Upper lobe of right lung (tissue), 1 donor: ENCODE measurements at places on chromosomes 11 and 22. TPM values are rescaled to one million over a fixed set of nuclear protein-coding genes. Genes with fewer than 3 reads are reported as not detected.
A peak's percentile ranks its signal among the peaks of the same experiment; 100 is the strongest.

GRCh38 chr11:111177037-111177871 is 68.3 kb upstream of the POU2AF2 start:
- DNase-seq: no peak

DNA sequence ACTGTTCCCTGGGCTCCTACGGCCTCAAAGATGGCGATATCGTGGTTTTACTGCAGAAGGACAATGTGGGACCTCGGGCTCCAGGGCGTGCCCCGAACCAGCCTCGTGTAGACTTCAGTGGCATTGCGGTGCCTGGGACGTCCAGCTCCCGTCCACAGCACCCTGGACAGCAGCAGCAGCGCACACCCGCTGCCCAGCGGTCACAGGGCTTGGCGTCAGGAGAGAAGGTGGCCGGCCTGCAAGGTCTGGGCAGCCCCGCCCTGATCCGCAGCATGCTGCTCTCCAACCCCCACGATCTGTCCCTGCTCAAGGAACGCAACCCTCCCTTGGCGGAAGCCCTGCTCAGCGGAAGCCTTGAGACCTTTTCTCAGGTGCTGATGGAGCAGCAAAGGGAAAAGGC is 555 bp downstream of the DDI1 start:
- DNase-seq: no peak

DNA sequence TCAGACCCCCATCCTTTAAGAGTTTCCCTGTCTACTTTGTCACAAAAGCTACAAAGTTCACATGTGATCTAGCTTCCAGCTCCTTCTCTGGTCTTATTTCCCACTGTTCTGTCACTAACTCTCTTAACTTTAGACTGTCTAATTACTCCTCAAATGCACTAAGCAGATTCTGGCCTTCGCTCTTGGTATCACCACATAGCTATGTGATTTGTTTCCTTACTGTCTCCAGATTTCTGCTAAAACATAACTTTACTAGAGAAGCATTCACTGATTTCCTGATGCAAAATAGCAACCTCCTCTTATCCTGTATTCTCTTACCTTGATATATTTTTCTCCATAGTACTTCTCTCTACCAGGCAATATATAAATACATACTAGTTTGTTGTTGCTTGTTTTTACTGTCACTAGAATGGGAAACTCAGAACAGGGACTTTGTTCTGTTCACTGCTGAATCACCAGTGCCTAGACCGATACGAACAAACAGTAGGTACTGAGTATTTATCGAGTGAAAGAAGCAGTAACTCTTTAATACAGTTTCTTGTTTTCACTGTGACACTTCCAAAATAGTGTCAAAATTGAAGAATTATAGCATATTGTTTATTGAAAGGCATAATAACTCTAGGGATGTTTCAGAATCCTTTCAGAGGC is 205.6 kb downstream of the DDX10 start:
- DNase-seq: no peak

GRCh38 chr11:4636962-4637661 is at the start of gene OR51D1:
OR51D1 (plus strand) TSS chr11:4637477; CDS start chr11:4639791, 2,314 bp downstream.
- DNase-seq: peak; percentile 79

GRCh38 chr11:107961480-107961879 is 33.2 kb downstream of the RAB39A start:
- DNase-seq: no peak

- DNase-seq: no peak
Observed at GRCh38 chr22:19713650-19714311, 522 bp upstream of the SEPTIN5 start.

DNA sequence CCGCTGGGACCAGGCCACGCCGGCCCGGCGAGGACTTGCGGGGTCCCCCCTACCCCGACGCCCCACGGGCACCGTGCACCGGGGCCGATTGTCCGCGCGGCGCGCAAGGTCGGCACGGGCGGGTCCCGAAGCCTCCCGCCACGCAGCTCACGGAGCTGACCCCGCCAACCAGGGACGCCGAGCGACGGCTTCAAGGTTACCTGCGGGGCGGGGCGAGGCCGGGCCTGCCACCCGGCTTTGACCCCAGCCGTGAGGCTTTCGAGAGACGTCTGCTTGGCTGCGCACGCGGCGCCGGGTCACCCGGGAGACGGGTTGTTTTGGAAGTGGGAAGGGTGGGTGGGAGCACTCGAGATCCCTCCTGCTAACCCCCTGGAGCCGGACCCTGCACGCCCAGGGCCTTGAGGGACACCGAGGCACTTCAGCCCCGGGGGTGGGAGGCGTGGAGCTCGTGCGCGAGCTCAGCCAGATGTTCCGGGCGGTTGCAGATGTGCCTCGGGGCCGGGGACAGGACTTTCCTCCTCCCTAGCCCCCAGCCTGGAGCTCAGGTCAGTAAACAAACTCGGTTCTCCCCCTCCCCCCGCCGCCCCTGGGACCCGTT is 3.2 kb upstream of the WNT11 start:
- DNase-seq: peak; percentile 74

DNA sequence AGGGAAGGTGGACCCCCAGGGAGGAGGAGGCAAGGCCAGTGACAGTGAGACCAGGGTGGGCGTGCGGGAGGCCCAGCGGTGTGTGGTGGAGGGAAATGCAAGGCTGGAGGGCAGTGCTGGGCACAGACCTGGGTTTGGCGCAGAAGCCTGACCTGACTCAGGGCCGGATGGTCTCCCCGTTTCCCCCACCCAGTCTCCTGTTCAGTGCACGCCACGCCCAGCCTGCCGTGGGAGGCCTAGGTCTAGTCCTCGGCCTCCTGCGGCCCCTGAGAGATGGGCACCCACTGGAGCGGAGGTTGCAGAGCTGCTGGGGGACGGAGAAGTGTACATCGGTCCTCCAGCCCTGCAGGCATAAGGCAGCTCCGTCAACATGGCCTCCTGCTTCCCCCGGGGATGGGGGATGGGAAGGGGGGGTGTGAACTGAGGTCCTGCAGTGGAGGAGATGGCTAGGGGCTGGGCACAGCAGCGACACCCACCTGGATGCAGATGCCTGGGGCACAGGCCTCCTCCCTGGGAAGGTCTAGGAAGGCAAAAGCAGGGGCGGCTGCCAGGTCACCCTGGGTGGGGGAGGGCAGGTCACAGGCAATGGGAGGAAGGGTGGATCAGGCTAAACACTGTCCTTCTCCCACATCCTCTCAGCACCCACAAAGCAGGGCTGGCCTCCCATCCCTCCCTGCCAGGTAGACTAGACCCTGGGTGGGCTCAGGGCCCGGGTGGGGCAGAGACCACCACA is 15.9 kb downstream of the IL17REL start:
- DNase-seq: peak; percentile 49

- DNase-seq: no peak
Observed at GRCh38 chr22:32528316-32528715, 53.7 kb downstream of the FBXO7 start.

DNA sequence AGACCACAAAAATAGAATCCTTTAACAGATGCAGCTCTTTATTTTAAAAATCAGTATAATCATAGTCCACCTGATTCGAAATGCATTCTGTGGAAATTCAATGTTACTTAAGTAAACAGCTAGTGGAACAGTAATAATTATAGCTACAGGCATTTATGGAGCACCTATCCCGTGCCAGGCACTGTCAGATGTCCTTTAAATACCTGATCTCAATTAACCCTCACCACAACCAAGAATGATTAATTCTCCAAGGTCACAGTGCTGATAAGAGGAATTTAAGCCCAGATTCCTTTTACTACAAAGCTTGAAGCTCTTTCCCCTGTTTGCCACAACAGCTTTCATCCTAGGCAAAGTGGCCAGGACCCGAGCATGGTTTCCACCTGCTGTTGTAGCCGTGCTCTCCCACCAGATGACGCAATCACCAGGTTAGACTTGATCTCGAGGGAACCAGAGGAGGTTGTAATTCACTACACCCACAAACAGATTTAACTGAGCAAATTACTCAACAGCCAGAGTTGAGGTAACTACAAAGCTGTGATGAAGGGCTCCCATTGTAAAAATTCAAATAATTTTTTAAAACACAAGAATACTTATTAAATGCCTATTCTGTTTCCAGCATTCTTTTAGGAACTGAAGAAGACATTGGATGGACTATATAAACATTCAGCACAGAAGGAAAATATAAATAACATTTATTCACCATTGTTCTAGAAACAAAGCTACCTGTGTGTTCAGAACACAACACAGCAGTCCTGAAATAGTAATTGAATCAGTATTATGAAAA is 10.3 kb downstream of the PRDM10 start:
- DNase-seq: no peak

DNA sequence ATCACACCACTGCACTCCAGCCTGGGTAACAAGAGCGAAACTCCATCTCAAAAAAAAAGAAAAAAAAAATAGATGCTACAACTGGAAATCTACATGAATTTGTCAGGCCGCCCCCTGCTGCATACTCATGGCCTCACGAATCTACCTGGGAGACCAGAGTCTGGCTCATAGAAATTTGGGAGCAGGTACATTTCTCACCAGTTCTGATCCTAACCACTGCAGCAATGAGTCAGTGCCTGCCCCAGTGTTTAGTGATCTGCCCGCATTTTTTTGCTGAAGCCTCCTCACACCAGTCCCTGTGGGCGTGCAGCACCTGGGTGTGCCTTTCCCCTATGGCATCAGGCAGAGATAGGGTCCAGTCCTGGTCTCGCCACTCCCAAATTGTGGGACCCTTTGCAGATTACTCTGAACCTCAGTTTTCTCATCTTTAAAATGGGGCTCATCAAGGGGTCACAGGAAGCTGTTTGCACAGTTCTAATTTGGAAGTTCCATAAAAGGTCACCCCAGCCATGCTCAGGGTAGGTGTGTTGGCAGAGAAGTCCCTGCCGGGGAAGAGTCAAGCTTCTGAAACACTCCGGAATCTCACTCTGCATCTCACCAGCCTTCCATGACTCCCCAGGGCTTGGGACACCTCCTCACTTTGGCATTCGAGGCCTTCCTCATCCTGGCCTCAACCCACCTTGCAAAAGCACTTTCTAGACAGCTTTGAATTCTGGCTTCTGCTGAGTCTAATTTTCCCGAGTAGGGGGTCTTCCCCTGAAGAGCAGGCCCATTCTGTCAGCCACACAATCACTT is 39.3 kb upstream of the LINC01488 start:
- no peak for DNase-seq

- DNase-seq: no peak
Observed at GRCh38 chr22:19271856-19272535, 19.5 kb downstream of the CLTCL1 start.

GRCh38 chr11:64058494-64058893 is 22.8 kb downstream of the FLRT1 start:
- no peak for DNase-seq

GRCh38 chr11:2655834-2656622 is 43.8 kb downstream of the KCNQ1OT1 start:
- peak; percentile 54 for DNase-seq

DNA sequence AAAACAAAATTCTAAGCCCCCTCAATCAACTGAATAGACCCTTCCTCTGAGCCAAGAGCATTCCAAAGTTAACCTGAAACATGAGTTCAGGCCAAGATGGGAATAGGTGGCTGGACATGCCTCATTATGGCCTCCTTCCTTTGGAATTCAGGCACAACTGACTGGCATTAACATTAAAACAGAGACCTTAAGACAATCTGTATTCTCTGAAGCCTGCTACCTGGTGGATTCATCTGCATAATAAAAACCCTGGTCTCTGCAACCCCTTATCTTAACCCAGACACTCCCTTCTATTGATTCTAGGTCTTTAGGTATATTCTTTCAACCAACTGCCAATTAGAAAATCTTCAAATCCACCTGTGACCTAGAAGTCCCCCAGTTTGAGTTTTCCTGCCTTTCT is 66.3 kb downstream of the JRKL start:
- DNase-seq: no peak

DNA sequence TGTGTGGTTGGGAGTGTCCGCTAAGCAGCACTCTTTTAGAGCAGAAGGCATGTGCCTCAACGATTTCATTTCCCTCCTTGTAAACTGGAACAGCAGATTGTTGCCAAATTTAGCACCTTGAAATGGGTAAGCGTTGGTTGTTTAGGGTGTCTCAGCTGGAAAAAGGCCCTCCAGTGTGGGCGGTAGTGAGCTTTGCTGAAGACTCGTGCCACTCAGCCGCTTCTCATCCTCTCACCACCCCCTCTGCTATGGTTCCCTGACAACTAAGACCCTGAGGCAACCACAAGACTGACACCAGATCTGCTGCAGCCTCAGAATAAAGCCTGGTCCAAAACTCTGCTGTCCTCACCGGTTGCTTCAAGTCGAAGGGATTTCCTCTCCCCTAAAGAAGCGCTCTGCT is 9.9 kb upstream of the FERMT3 start:
- no peak for DNase-seq

- no peak for DNase-seq
Observed at GRCh38 chr11:11252403-11252802, 100.6 kb downstream of the CSNK2A3 start.

- DNase-seq: no peak
Observed at GRCh38 chr11:95794086-95794485, 3.8 kb downstream of the CEP57 start.

GRCh38 chr11:130379276-130379675 is 49.1 kb downstream of the ADAMTS8 start:
- DNase-seq: no peak

DNA sequence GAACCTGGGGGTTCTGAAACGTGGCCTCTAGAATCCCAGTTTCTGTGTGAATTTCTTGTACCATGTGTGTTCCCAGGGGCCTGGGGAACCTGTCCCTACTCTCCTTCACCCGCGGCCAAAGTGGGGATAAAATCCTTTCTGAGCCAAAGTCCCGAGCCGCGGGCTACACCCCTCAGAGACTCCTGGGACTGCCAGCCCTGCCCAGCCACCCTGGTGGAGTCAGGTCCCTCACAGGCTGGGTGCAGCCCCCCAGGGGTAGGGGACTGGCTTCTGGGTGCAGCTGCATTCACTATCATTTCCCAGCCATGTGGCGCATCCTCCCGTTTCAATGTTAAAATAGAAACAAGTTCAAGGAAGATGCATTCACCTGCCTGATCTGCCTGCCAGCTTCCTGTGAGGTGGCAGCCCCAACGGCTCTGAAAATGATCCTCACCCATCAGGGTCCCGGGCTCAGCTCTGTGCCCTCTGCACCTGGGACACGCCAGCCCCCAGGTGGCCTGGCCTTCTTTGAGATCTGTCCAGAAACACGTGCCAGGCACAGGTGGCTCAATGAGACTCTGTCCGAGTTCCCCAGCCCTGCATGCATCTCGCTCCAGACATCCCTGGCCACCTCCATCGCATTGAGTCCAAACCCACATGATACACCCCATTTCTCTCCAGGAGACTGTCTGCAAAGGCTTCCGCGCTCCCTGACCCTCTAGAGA is 338.8 kb downstream of the CTTN start:
- DNase-seq: peak; percentile 54

Gene GTSE1
- total RNA-seq: 0.43 TPM

Gene BET1L
- total RNA-seq: 57.9 TPM

Gene SLC43A3
- 117 TPM for total RNA-seq

Gene TEX54
- total RNA-seq: not detected

Gene BRSK2
- 0.26 TPM for total RNA-seq

Gene TIGD3
- 0.43 TPM for total RNA-seq

Gene MYO18B
- 0.14 TPM for total RNA-seq

Gene CCDC116
- total RNA-seq: 0.69 TPM

Gene ACTN3
- not detected for total RNA-seq

Gene VSIG10L2
- not detected for total RNA-seq

Gene GAS2
- total RNA-seq: 1.7 TPM

Gene NEFH
- total RNA-seq: 0.46 TPM

Gene GRM5
- 0.06 TPM for total RNA-seq

Gene SIPA1
- total RNA-seq: 86.5 TPM

Gene PHLDA2
- total RNA-seq: 15.5 TPM

Gene TRIM51
- not detected for total RNA-seq

Gene EHF
- total RNA-seq: 36.4 TPM
